NCI-H2171 treated with DMSO at 0.1 percent for 48 hours (cell line): ENCODE measurements at places on chromosomes 11 and 22.

DNA sequence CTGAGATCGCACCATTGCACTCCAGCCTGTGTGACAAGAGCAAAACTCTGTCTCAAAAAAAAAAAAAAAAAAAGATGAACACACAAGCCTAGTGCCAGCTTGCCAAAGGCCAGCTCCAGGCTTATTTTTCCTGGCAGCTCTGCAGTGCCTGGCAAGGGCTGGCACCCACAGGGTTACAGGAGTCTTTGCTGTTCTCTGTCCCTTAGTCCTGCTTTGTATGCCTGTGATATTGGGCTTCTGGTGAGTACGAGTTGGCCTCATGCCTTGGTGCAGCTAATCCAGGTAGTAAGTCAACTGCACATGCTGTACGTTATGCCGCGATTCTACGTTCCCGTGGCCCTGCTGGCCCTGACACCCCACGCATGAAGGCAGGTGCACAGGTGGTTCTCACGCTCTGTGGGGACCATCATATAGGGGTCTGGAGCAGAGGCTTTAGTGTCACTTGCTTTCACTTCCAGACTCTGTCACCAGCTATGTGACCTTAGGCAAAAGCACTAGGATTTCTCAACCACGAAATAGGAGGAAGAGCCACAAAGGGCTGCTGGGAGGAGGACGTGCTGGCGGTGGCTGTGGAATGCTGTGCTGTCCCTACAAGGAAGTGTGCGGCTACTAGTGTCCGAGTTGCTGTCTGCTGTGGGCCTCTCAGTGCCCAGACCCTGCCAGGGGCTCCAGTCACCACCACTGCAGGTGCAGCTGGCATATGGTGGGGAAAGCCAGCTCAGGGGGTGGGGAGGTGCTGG is 21.4 kb upstream of the RASL10A start:
- no peak for DNase-seq

DNA sequence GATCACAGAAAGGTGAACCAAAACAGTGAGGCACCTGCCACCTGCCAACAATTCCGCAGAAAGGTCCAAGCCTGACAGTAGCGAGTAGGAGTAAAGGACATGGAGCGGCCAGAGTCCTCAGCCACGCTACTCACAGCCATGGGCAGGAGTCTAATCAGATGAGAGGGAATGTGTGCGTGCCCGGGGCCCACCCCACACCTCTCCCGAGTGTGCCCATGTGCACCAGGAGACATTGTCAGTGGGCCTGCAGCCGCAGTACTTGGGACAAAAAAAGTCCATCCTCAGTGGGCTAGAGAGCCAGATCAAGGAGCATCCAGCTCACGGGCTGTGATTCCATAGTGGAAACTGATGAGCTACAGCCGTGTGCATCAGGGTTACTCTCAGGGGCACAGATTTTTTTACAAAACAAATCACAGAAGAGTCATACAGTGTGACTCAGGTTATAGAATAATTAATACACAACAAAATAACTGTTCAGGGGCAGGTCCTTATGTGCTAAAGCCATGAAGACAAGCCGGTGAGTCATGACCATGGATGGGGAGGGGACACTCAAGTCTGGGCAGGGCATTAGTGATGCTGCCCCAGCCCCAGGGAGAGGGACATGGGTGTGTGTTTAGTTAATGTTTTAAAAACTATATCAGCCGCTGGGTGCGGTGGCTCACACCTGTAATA is 12.0 kb downstream of the SART1 start:
- no peak for DNase-seq

DNA sequence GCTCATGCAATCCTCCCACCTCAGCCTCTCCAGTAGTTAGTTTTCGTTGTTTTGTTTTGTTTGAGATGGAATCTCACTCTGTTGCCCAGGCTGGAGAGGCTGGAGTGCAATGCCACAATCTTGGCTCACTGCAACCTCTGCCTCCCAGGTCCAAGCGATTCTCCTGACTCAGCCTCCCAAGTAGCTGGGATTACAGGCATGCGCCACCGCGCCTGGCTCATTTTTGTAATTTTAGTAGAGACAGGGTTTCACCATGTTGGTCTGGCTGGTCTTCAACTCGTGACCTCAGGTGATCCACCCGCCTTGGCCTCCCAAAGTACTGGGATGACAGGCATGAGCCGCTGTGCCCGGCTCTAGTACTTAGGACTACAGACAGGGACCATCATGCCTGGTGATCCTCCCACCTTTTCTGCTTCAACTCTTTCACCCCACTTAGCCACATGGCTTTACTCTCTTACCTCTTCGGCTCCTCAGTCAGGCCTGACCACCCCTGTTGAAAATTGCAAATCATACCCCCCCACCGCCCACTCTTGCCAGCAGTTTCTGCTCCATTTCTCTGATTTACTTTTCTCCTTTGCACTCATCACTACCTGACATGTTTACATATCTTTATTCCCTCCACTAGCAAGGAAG is 157.1 kb upstream of the GRK3 start:
- no peak for DNase-seq

- DNase-seq = no peak
Observed at GRCh38 chr11:134243913-134244312, 9.2 kb downstream of the THYN1 start.

GRCh38 chr11:92314499-92314898 is 89.9 kb downstream of the FAT3 start:
- no peak for DNase-seq

GRCh38 chr11:94201004-94201465 is 72.4 kb downstream of the PANX1 start:
- DNase-seq = peak; percentile 26

GRCh38 chr11:117735350-117735977 is 61.6 kb downstream of the DSCAML1 start:
- no peak for DNase-seq

GRCh38 chr11:12768726-12769673 is 94.8 kb downstream of the TEAD1 start:
- no peak for DNase-seq

- no peak for DNase-seq
Observed at GRCh38 chr11:95339086-95339901, 108.3 kb upstream of the SESN3 start.

- no peak for DNase-seq
Observed at GRCh38 chr11:130381317-130381716, 47.1 kb downstream of the ADAMTS8 start.

GRCh38 chr11:877565-877964 is 33.0 kb downstream of the CHID1 start:
- no peak for DNase-seq

DNA sequence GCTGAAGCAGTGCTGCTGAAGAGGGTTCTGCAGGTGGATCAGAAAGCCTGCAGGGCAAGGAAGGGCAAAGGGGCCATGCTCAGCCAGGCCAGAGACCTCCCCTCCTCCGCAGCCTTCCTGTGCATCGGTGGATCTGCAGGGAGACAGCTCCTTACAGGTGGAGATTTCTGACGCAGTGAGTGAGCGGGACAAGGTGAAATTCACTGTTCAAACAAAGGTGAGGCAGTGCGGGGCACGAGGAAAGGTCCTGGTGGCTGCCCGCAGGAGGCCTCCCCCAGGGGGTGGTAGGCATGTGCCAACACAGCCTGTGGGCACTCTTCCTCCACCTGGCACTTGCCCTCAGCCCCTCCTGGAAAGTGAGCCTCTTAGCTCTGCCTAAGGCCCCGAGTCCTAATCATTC is 8.6 kb downstream of the CFL1 start:
- DNase-seq = no peak

- DNase-seq = no peak
Observed at GRCh38 chr22:17845790-17846189, 71.5 kb upstream of the BID start.

- DNase-seq = no peak
Observed at GRCh38 chr11:70127653-70128434, 49.7 kb downstream of the ANO1 start.

DNA sequence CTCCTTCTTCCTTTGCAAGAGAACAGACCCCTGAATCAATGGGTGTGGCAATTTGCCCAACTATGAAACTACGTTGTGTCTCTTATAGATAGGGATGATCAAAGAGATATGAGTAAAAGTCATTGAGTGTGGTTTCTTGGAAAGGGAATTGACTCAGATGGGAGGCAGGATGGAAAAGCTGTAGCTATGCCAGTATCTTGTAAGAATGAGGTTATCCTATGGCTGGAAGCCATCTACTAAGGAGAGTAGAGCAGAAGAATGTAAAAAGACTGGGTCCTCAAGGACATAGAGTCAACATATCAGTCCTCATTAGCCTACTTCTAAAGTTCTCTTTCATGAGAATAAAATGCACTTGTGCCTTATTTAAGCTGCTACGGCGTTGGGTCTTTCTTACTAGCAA is 78.9 kb upstream of the POU2AF2 start:
- DNase-seq = no peak

DNA sequence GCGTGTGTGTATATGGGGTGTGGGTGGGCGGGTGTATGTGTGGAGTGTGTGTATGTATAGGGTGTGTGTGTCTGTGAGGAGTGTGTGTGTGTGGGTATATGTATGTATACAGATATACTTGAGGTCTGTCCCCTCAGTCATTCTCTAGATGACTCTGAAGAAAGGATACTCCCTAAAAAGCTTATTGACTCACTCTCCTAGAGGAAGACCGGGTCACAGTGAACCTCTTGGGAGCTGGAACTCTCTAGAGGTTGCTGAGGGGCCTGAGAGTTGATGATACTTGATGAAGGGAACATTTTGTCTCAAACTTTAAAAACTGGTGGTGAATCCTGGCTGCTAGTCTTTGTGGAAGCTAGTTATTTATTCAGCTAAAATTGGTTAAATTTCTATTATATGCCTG is 15.1 kb downstream of the STX3 start:
- no peak for DNase-seq

DNA sequence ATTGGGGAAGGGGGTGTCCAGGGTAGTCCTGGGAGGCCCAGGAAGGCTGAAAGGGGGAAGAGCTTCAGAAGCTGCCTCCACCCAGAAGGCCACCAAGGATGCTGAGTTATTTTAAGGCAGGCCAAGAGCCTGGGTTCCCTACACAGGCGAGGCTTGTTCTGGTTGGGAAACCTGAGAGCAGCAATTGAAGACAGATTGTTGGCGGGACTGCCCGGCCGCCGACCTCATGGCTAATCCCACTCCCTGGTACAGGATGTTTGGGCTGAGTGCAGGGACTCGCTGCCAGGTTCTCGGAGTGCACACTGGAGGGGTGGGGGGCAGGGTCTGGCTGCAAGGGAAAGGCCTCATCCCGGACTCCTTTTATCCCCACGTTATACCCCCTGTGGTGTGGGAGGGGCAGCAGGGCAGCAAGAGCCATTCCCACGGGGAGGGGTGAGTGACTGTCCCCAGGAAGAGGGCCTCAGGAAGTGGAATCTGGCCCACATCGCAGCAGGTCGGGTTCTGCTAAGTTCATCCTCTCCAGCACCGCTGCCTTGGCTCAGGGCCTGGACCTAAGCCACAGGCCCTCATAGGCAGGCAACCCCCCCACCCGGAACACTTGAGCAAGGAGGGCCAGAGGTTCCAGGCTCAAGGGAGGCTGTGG is 43.6 kb upstream of the PRR5 start:
- DNase-seq = no peak

DNA sequence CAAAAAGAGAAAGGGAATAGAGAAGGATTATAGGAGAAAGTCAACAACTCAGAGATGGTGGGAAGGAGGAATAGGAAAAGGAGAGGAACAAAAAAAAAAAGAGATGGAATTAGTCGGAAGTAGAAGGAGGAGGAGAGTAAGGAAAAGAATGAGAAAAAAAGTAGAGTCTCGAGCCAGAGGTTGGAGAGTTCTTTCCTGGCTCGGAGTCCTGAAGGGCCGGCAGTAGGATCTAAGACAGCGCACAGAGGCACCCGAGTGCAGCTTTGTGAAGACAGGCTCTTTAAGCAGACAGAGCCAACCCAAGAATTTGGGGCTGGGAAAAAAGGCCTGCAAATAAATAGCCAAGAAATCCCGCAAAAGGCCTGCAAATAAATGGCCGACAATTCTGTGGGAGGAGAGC is 170.4 kb upstream of the CCDC90B start:
- no peak for DNase-seq

DNA sequence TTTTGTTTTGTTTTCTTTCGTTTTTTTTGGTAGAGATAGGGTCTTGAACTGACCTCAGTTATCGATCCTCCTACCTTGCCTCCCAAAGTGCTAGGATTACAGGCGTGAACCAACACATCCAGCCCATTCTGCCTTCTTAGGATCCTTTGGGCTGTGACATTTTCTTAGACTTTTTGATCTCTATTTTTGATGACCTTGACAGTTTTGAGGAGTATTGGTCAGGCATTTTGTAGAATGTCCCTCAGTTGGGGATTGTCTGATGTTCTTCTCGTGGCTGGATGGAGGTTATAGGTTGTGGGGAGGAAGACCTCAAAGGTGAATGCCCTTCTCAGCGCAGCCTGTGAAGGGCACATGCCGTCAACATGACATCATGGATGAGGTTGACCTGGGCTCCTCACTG is 19.5 kb upstream of the RAB1B start:
- DNase-seq = no peak

DNA sequence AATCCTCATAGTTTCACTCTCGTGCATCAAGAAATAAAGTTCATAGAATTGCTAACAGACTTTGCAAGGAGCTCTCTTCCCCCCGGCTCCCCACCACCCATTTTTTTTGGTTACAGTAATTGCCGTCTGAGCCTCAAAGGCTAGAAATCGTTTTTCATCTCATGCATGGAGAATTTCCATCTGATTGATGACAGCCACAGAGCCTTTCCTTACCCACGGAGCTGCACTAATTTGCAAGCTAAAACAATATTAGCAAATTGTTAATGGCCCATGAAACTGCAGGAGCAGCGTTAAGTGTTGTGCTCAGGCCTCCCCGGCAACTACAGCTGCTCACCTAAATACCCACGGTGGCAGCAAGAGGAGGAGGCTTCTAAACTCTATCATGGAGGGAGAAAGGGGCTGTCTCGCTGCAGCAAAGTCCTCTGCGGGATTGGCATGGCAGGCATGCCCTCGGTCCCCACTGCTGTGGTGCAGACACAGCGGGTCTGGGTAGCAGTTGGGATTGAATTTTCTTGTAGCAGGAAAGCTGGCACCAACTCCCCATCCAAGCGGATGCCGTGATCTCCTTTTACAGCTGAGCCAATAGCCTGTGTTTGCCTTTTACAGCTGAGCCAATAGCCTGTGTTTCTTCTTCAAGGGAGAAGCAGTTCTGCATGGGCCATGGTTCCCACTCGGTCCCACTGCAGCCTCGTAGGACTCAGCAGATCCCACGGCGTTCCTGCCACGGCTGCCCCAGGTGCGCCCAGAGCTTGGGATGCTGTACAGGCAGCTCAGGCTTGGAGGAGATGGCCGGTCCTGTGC is 412.3 kb downstream of the BRD1 start:
- peak; percentile 80 for DNase-seq

DNA sequence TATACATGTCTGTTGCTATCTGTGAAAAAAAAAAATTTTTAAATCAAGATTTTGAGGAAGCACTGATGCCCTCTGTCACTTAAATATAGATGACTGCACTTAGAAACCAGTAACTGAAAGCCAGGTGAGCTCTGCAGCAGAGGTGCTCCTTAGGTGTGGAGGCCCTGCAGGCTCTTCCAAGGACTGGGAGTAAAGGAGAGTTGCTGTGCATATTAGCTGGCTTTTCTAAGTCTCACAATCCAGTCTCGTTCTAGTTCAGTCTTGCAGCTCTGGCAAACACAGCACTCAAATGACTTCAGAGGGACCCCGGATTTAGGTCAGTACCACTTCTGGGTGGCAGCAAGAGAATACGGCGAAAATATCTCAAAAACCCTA is 61.0 kb downstream of the LARGE2 start:
- DNase-seq = no peak

GRCh38 chr11:47387944-47388696 is 9.8 kb upstream of the SPI1 start:
- no peak for DNase-seq
